ENCODE measurements at places on chromosomes 5 and 9.

- DNase-seq = no peak
Observed at GRCh38 chr9:14366076-14366475, 52.1 kb upstream of the NFIB start.

GRCh38 chr9:98575379-98576346 lies 133.1 kb downstream of the GABBR2 start:
- no peak for DNase-seq

- peak; percentile 36 for DNase-seq
Observed at GRCh38 chr9:90099262-90099963, 494.6 kb downstream of the GADD45G start.

GRCh38 chr5:73693573-73694061 lies 67.6 kb downstream of the ARHGEF28 start:
- peak; percentile 15 for DNase-seq

- peak; percentile 42 for DNase-seq
Observed at GRCh38 chr5:140633021-140633471, at the start of gene CD14. CD14 (minus strand) TSS chr5:140633175; CDS start chr5:140633071, 104 bp downstream.

GRCh38 chr5:1735320-1735970 lies 64.2 kb downstream of the MRPL36 start:
- DNase-seq = peak; percentile 7

- DNase-seq = no peak
Observed at GRCh38 chr9:88015606-88016005, 41.3 kb upstream of the CDK20 start.

DNA sequence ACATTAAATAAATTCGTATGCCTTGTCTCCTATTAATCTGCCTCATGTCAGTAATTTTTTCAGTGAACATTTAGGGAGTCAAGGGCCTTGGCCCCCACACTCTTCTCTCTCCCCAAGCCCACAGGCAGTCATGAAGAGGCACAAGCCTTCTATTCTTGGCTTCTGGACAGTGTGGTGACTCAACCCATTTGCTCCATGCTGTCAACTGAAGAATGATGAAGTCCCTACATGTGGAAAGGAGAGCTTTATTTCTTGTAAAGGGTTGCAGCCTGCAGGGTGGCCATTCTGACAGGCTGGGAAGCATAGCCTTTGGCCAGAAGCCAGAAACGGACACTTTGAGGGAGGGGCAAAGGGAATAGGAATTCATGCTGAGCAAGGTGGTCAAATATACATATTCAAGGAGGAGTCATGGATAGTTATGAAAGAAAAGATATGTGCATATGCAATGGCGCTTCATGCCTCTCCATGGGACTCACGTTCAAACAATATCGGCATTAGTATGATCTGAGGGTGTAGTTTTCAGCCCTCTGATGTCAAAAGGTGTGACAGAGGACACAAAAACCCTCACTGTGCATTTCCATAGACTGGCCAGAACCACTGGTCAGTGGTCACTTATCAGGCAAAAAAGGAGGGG lies 31.3 kb downstream of the ANKRA2 start:
- DNase-seq = no peak

- DNase-seq = no peak
Observed at GRCh38 chr5:98158440-98158839, 615.0 kb upstream of the RGMB start.

DNA sequence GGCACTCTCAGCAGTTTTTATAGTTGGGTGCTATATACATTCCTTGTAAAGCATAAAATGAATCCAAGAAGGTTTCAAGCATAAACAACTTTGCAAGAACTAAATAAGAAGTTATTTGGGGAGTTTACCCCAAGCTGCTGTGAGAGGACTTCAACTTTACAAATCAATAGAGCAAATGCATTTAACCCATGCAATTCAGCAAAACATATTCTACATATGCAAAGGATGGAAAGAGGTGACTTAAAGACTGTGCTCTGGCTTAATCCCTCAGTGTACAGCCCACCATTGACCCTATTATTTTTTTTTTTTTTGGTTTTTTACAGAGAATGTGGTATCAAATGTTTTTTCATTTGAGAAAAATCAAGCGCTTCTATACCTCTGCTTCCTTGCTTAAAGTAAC lies 736.5 kb downstream of the CETN3 start:
- DNase-seq = no peak

GRCh38 chr5:59328709-59329296 lies 564.7 kb downstream of the PDE4D start:
- no peak for DNase-seq

Measured in WERI-Rb-1 (cell line).